ENCODE measurements at places on chromosomes 1 and 21.

DNA sequence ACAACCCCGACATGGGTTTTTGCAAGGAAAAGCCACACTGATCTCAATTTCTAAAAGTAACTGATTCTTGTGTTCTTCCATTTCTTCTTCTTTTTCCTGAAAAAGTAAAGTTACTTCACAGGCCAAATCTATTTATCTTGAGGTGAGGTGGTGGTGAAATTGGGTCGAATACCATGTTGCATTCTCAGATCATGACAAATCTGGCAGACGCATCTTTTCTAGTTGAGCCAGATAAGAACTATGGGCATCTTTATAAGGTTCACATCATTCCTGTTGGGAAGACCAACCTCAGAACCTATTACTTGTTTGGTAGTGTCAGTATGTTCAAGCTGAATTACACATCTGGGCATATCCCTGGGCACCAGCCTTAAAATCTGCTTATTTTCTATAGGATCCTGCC is 78.6 kb upstream of the USP25 start:
- no peak for DNase-seq

- DNase-seq = peak; percentile 91
Measured at GRCh38 chr1:212558693-212559480, 49.7 kb upstream of the ATF3 start.

- no peak for DNase-seq
Measured at GRCh38 chr1:198543670-198544260, 3.3 kb upstream of the ATP6V1G3 start.

GRCh38 chr1:148352470-148353053 is 130.5 kb downstream of the PPIAL4G start:
- no peak for DNase-seq

- DNase-seq = no peak
Measured at GRCh38 chr1:201447903-201448871, 20.8 kb downstream of the PHLDA3 start.

GRCh38 chr1:239438891-239439290 is 52.5 kb downstream of the CHRM3 start:
- no peak for DNase-seq

- no peak for DNase-seq
Measured at GRCh38 chr1:17802945-17803344, 47.8 kb downstream of the ACTL8 start.

- DNase-seq = peak; percentile 20
Measured at GRCh38 chr1:29639741-29640427, 403.6 kb downstream of the PTPRU start.

DNA sequence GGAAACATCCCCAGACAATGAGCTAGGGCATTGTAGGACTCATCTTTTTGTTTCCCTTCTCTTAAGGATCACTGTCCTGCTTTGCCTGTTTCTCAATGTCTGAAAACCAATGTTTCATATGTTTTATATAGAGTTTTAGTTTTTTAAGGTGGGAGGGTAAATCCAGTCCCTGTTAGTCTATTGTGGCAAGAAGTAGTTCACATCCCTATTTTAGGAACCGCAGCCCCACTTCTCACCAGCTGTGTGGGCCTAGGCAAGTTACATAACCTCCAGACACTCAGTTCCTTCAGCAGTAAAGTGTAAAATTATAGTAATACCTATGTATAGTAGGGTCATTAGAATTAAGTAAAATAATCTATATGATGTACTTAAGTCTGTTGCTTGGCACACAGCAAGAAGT is 105.8 kb upstream of the WLS start:
- no peak for DNase-seq

- no peak for DNase-seq
Measured at GRCh38 chr1:33666616-33667015, 194.2 kb downstream of the ZSCAN20 start.

GRCh38 chr21:37436174-37436573 is 69.6 kb downstream of the DYRK1A start:
- no peak for DNase-seq

- no peak for DNase-seq
Measured at GRCh38 chr21:30979054-30979453, 59.2 kb downstream of the KRTAP19-8 start.

DNA sequence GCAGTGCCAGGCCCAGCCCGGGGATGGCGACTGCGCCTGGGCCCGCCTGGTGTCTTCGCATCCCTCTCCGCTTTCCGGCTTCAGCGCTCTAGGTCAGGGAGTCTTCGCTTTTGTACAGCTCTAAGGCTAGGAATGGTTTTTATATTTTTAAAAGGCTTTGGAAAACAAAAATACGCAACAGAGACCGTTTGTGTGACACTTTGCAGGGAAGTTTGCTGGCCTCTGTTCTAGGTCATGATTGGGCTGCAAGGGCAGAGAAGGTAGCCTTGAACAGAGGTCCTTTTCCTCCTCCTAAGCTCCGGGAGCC is 719 bp downstream of the SOD1 start:
- no peak for DNase-seq

DNA sequence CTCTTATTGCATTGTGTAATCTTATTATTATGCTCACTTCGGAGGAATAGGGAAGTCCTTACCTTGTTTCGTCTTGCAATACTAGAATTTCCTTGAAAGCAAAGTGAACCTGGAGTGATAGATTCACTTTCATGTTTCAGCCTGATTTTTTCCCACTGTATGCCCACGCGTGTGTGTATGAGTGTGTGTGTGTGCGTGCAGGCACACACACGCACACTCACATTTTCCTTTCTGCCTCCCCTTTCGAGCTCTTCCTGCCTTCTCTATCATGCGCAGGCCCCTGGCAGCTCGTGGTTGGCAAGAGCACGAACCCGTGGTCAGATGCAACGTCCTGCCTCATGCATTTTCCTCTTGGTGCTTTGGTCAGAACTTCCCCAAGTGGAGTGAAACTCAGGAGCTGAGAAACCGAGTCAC is at the start of gene GCSAML:
Gene GCSAML, plus strand, starts transcription at position 366 of the 414 bp plus-strand sequence. CDS start 58 bp downstream, outside the sequence.
- DNase-seq = no peak

GRCh38 chr1:164801246-164801731 is 242.3 kb downstream of the PBX1 start:
- DNase-seq = no peak

- no peak for DNase-seq
Measured at GRCh38 chr1:174692313-174692712, 244.5 kb downstream of the GPR52 start.

DNA sequence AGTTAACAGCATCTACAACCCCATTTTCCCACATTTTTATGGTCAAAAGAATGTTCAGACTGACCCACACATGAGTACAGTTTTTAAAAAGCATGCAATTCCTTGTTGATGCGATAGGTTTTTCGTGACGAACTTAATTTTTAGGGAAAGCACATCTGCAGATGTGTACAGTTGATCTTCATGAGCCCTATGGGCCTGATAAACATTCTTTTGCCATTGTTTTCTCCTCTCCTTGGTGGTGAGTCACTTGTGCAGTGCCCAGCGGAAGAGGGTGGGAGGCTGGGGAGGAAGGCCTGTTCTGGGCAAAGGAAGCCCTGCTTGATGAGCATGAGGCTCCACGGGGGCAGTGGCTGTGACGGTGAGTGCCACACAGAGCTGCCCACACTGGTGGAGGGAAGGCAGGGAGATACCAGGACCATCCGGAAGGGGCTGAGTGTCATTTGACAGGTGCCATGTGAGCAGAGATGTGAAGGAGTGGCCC is 5.3 kb downstream of the ARF1 start:
- no peak for DNase-seq

GRCh38 chr1:115088115-115088778 is 1.1 kb downstream of the TSPAN2 start:
- no peak for DNase-seq

GRCh38 chr1:29234471-29234870 is 1.9 kb upstream of the PTPRU start:
- DNase-seq = no peak

GRCh38 chr21:40244981-40245380 is 377.7 kb downstream of the PCP4 start:
- no peak for DNase-seq

- no peak for DNase-seq
Measured at GRCh38 chr1:118890851-118891384, 97.2 kb downstream of the TBX15 start.

DNA sequence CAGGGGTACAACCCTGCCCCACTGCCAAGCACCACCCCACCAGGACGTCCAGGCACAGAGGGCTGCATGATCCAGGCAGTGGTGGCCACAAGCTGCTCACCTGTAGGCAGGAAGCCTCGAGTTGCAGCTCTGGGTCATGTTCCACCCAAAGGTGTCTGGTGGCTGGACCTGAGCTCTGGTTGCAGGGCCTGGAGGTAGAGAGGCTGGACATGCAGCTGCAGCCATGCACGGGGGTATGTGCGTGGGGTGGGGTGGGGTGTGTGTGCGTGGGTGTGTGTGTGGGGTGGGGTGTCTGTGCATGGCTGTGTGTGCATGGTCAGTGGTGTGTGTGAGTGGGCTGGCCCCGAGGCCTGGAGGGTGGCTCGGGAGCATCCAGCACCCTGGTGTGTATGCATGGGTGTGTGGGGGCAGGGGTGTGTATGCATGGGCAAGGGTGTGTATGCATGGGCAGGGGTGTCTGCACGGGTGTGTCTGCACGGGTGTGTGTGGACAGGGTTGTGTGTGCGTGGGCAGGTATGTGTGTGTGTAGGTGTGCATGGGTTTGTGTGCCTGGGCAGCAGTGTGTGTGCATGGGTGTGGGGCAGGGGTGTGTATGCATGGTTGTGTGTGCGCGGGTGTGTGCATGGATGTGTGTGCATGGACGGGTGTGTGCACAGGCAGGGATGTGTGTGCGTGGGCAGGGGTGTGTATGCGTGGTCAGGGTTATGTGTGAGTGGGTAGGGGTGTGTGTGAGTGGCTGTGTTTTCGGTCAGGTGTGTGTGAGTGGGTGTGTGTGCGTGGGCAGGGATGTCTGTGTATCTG is 15.6 kb downstream of the ARHGEF16 start:
- no peak for DNase-seq

DNA sequence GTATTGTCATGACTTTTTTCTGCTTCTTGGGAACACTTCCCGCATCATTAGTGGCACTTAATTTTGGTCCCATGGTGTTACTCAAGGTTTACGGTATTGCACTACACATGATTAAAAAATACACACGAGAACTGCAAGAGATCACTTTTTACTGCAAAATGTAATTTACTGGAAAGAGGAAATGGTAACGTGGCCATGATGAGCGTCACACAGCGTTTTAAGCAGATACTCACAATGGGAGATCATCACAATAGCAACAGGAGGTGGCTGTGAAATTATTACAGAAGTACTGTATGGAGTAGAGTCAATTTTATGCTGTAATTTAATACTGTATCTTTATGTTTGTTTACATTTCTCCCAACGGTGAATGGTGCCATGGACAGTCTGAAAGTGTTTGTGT is 1510.3 kb downstream of the AMY1C start:
- no peak for DNase-seq

GRCh38 chr21:34687065-34687464 is 18.3 kb downstream of the CLIC6 start:
- no peak for DNase-seq

DNA sequence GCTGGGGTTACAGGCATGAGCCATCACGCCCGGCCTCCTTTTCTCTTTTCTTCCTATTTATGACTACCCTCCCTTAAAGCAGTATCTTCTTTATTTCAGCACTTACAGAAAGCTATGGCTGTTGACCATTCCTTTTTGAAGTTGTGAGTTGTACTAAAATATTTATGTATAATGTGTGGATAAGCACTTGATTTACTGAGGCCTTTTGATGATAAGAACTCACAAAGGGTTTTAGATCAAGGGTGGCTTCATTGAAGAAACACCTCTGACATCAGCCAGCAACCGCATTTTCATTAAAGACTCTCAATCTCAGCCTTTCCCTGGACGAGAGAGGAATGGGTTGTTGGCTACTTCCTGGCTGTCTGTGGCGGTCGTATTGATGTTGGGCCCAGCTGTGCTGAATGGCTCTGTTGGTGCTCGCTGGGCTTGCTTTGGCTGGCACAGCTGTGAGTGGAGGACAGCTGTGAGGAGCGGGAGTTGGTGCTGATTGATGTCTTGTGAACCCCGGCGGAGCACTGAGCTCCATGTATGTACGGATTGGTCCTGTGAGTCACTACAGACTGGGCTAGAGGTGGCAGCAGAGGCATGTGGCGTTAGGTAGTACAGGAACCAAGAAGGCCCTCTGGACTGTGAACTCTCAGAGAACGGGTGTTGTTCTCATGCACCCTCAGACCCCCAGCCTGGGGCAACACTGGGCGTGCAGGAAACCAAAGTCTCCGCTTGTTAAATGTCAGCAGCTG is 208.8 kb downstream of the KIF26B start:
- peak; percentile 0 for DNase-seq

DNA sequence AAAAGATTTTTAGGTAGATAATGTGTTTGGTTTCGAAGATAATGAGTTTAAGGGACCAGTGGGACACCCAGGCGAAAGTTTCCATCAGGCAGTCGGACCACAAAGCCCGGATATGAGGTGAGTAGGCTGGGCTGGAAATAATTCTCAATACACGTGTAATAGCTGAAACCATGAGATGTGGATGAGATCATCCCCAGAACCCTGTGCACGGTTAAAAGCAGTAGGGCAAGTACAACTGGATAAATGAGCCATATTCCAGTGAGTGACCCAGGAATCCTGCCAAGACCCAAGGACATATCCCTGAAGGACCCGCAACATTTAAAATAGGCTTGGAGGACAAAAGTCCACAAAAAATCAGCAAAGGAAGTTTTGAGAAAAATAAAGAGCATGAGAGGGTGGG is 21.5 kb upstream of the NHLH2 start:
- DNase-seq = no peak

DNA sequence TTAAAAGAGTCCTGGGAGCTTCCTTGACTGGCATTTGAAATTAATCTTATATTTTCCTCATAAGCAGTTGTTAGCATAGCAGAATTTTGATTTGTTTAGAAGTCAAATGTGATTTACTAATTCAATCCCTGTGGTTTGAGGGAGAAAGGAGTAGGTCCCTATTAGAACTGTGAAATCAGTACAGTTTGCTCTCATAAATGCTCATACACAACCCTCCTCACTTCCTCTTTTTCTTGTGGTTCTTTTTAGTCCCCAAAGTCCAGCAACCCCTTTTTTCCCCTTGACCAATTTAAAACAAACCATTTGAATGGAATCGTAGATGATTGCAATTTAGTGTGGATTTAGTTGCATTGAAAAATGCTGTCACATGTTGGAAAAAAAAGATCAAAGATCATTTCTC is 9.2 kb upstream of the IFI44 start:
- DNase-seq = no peak

DNA sequence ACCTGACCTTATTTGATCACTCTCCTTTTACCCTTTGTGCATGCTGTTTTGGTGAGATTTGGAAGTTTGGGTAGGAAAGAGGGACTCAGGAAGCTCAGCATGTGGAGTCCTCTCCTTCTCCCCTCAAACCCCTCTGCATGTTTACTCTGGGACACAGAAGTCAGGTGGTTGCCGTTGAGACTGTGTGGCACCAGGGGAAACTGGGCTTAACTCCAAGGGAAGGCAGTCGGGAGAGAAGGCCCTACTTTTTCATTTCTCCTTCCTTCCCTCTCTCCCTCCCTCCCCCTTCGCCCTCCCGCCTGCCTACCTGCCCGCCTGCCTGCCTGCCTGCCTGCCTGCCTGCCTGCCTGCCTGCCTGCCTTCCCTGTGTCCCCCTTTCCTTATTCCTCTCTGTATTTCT is 34.8 kb upstream of the TTC22 start:
- no peak for DNase-seq

GRCh38 chr1:88595355-88596002 is 88.6 kb upstream of the PKN2 start:
- no peak for DNase-seq

Measured in smooth muscle cell of the brain vasculature (primary cell).